Spleen (tissue), 13 donors: ENCODE measurements at places on chromosomes 3 and 15. TPM values are rescaled to one million over a fixed set of nuclear protein-coding genes. Genes with fewer than 3 reads are reported as not detected.

The GRM2 gene
- 0.17 TPM for polyA plus RNA-seq

The ARID3B gene
- polyA plus RNA-seq, result 4.7 TPM

The GRAMD2A gene
- polyA plus RNA-seq, result 0.11 TPM

The NME9 gene
- 0.14 TPM for polyA plus RNA-seq

DNA sequence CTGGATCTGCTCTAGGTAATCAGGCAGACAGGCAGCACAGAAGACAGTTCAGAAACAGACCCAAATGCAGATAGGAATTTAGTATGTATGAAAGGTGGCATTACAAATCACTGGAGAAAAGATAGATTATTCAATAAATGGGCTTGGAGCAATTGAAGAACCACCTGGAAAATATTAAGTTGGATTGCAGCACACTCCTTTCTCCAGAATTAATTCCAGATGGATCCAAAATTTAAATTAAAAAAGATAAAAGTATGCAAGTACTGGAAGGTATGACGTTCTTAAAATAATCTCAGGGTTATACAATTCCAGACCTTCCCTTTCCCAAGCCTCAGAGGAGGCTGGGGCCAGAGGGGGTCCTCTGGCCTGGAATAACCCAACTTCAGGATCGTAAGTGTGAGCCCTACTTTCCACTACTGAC is 32.5 kb downstream of the HRH1 start:
- H3K27ac ChIP-seq, result no peak overlapping the region
- H3K36me3 ChIP-seq, result no peaks in the 10 kb centered on the region
- H3K4me3 ChIP-seq, result no peak overlapping the region
- DNase-seq, result no peak
- peaks cover 12% of the 10 kb centered on the region for H3K4me1 ChIP-seq

GRCh38 chr15:63597038-63597790 is at the start of gene FBXL22:
FBXL22 (plus strand) TSS chr15:63597387; CDS start chr15:63597393, 6 bp downstream.
- H3K27ac ChIP-seq, result no peak within 1 kb of the TSS
- peaks cover 30% of the 10 kb centered on the region for H3K36me3 ChIP-seq
- DNase-seq, result no peak
